Activated CD4-positive, alpha-beta memory T cell treated with anti-CD3 and anti-CD28 coated beads, Interleukin-2, amount 10 ng/mL, durations not matched to agents 7 days and 5 days (primary cell): ENCODE measurements at places on chromosomes 11 and 22. TPM values are rescaled to one million over a fixed set of nuclear protein-coding genes. Genes with fewer than 3 reads are reported as not detected.

Gene MPST
- total RNA-seq = 29.6 TPM

Gene DEFB108B
- not detected for total RNA-seq

Gene ART1
- not detected for total RNA-seq

Gene KCNK4
- not detected for total RNA-seq

Gene CDC42BPG
- 0.70 TPM for total RNA-seq

Gene TSGA10IP
- total RNA-seq = not detected

Gene DGCR6
- 1.8 TPM for total RNA-seq

Gene VSIG10L2
- total RNA-seq = not detected

Gene SLC6A5
- total RNA-seq = not detected

Gene KCNJ11
- 0.55 TPM for total RNA-seq

Gene TOMT
- total RNA-seq = not detected

Gene IGSF22
- 0.50 TPM for total RNA-seq

Gene EXT2
- total RNA-seq = 24.5 TPM

Gene WNT11
- 0.20 TPM for total RNA-seq

Gene CCDC34
- total RNA-seq = 13.7 TPM

Gene LMO2
- not detected for total RNA-seq

Gene OR8D4
- total RNA-seq = not detected

Gene TMEM45B
- 3.1 TPM for total RNA-seq

Gene SMIM38
- 0.18 TPM for total RNA-seq

Gene LDHAL6A
- total RNA-seq = not detected

Gene MYH9
- 840 TPM for total RNA-seq

Gene ZNF280B
- total RNA-seq = 2.0 TPM

Gene PGR
- total RNA-seq = not detected

Gene SELENOH
- 148 TPM for total RNA-seq

Gene ACER3
- 12.2 TPM for total RNA-seq

Gene SYT8
- not detected for total RNA-seq

Gene SGSM1
- total RNA-seq = 0.93 TPM

Gene TTC36
- total RNA-seq = 0.55 TPM

Gene APOL5
- total RNA-seq = not detected

Gene BSX
- not detected for total RNA-seq
